AG09309 (cell line): ENCODE measurements at places on chromosomes 11 and 22.
A peak's percentile ranks its signal among the peaks of the same experiment; 100 is the strongest.

- no peak for DNase-seq
These were observed 1.2 kb downstream of the KMT2A start for GRCh38 chr11:118437208-118438125.

GRCh38 chr11:5486421-5486820 lies 2.1 kb upstream of the OR52D1 start:
- no peak for DNase-seq

DNA sequence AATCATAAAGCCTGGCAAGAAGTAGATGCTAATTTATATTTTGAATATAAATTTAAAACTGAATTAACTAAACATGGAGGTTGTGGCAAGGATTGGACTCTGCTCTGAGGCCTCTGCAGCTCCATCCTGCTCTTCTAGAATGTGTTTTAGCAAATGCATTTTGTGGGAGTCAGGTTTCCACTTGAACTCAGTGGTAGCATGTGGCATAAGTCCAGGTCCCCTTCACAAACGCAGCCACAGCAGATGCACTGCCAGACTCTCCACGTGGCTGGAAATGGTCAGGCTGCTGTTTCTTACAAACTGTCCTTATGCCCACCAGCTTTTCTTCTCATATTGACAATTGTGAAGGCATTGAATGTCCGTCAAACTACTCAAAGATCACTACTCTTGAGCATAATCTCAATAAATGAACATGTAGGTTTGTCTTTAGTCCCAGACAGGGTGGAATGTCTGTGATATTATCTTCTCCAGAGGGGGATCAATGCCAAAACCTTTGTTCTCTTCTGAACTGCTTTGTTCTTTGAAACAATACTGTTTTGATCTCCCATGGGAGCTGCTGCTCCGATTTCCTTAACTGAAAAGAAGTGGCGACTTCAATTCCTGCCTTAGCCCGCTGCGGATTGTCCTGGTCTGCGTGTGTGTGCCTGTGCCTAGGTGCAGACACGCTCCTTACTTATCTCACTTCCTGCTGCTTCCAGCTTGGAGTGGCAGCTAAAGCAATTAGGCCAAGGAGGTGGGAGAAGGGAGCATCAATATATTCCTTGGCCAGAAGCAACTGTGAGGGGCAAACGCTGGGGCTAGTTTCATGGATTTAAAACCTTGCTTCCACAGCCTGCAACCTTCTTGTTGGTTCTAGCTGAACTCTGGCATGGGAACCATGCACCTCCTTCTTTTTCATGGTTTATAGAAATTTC lies 24.2 kb downstream of the EIF4G2 start:
- DNase-seq, result no peak

DNA sequence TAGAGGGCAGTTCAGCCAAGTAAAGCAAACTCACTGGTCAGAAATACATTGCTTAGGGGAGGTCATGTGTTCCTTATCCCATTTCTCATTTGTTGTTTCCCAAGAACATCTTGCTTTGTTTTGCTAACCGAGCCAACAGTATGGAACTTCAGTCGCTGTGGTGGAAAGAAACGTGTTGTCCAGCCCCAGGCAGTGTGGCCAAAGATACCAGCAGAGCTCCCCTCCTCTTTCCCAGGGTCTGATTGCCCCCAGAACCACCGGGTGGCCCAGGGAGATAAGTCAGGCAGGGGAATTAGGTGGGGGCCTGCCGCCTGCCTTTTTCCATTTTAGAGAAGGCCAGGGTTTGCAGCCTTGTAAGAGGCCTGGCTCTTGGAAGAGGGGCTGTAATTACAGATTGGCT lies 98.7 kb upstream of the CRYBB3 start:
- no peak for DNase-seq

GRCh38 chr11:102272047-102272824 lies 45.0 kb upstream of the BIRC3 start:
- DNase-seq, result no peak

- no peak for DNase-seq
These were observed 568 bp downstream of the ALG8 start for GRCh38 chr11:78138694-78139421.

DNA sequence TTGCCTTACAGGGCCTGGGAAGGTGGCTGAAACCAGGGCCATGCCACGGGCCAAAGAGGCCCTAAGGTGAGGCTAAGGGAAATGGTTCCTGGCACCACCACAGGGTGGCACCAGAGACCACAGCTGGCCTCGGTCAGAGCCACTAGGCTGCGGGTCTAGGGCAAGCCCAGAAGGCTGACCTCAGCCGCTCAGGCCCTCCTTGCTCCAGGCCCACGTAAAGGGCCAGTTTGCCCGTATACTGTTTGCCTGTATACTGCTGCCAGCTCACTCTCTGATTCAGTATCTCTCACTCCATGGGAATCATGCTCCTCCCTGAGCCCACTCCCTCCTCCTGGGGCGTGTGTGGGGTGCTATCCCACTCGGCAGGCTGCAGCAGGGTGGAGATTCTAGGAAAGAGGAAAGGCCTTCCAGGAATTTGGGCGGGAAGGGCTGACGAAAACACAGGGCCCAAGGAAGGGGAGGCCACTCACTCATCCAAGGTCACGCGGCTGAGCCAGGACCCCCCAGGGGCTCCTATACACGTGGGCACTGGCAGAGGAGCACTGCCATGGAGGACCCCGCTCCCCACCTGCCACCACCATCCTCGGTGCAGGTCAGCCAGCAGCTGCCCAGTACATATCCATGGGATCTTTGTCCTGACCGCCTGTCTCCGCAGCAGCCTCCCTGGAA lies 62.4 kb downstream of the NECTIN1 start:
- no peak for DNase-seq

DNA sequence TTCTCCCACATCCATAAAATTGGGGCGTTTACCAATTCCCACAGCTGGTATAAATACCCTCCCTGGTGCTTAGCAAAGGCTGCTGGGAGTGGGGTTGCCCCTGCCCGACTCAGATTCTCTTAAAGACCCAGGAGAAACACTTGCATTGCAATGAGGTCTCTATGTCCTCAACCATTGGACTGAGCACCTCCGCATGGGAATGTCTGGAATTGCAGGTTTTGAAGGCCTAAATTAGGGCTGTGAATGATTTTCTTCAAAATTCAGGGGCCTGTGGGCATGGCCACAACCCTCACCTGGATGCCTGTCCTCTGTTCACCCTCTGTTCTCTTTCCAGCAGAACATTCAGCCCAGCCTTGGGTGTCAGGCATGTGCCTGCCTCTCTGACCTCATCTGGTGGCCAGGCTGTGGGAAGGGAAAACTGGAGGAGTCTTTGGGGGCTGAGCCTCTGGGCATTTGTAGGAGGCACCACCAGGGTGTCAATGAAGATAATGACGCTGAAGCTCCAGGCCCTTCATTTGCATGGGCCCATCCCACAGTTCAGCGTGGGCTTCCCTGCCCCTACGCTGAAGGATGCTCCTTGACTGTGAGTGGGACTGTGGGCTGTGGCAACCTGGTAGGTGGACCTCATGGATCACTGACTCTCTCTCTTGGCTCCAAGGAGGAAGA lies 52.7 kb upstream of the MYEOV start:
- DNase-seq, result no peak

DNA sequence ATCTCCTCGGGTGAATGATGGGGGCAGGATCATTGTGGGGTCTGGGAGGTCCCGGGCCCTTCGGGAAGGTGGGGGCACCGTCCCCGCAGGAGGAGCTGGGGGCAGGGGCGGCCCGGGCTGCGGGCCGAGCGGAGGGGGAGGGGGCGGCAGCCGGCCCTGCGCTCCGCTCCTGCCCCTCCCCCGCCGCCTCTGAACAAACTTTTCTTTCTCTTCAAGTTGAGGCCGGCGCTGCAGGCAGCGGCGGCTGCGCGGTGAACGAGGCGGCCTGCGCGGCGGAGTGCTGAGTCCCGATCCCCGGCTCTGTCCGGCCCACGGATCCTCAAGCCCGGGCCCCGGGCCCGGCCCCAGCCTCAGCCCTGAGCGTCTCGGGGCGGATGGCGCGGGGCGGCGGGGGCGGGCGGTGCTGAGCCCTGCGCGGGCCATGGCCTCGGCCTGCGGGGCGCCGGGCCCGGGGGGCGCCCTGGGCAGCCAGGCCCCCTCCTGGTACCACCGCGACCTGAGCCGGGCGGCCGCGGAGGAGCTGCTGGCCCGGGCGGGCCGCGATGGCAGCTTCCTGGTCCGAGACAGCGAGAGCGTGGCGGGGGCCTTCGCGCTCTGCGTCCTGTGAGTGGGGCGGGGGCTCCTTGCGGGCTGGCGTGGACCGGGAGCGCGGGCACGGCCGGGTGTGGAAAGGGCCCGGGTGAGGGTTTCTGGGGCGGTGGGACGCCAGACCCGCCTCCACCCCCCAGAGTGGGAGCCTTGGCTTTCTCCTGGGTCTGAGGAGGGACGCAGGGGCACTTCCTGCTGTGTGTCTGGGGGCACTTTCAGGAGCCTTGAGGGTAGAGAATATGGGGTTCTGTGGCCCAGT lies at the start of gene INPPL1:
INPPL1 (plus strand) TSS at position 204 of the 847 bp plus-strand sequence; CDS start at position 422, 218 bp downstream.
- no peak for DNase-seq

GRCh38 chr11:93613231-93613831 lies 48.2 kb upstream of the CEP295 start:
- DNase-seq, result no peak

DNA sequence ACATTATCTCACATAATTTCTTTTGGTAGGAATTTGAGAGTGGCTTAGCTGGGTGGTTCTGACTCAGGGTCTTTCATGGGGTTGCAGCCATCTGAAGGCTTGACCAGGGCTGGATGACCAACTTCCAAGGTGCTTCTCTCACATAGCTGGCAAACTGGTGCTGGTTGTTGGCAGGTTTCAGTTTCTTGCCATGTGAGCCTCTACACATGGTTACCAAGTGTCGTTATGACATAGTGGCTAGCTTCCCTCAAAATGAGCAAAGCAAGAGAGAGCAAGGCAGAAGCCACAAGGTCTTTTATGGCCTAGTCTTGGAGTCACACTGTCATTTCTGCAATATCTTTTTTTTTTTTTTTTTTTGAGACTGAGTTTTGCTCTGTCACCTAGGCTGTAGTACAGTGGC lies 4.2 kb upstream of the TFIP11 start:
- no peak for DNase-seq

DNA sequence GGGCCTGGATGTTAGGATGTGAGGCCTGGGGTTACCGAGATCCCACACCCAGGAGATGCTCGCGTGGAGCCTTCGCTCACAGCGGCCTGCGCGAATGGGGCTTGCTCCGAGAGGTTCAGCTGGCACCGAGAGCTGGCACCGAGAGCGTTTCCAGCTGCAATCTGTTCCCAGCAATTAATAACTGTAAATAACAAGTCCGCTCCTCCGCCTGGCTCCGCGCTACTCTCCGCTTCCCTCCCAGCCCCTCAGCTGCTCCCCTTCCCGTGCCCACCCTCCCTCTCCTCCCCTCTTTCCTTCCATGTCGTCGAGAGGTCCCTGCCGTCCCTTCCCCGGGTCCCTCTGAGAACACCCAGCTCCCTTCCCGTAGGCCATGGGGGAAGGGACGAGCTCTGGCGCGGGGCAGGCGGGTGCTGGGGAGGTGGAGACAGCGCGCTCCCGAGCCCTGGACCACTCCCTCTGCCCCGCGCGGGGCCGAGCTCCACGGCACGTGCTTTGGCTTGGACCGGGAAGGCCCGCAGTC lies 110.8 kb downstream of the WNT7B start:
- DNase-seq, result no peak

DNA sequence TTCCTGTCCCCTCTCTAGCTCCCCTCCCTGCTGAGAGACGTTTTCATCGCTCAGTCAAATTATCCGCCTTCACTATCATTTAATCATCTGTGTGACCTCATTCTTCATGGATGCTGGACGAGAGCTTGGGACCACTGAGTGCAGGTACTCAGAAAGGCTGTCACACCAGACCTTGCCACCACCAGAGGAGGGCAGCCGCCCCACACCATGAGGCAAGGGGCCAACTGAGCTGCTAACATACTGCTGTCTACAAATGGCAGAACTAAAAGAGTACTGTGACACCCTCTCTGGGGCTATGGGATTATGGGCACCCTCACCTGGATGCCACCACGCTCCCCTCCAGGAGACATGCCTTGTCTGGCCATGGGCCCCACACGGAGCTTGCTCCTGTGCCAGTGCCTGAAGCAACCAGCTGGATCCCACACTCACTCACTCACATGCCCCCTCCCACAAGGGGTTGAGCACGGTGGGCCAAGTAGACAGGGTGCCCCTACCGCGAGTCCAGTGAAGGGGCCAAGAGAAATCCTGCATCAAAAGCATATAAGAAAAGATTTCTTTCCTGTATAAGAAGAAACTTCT lies 670.0 kb upstream of the CCDC90B start:
- no peak for DNase-seq

DNA sequence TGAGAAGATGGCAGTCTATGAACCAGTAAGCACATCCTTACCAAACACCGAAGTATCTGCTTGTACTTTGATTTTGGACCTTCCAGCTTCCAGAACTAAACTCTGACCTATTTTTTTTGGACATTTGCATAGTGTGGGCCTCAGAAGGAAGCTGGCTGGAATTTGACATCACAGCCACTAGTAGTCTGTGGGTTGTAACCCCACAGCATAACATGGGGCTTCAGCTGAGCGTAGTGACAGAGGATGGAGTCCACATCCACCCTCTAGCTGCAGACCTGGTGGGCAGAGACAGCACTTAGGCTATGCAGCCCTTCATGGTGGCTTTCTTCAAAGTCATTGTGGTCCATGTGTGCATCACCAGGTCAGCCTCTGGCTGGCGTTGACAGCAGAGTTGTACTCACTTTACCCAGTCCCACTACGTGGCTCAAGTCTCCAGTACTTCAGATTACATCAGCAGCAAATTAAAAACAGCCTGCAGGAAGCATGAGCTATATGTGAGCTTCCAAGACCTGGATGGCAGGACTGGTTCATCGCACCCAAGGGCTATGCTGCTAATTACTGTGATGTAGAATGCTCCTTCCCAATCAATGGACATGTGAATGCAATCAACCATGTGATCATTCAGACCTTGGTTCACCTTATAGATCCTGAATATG lies 58.6 kb upstream of the VPREB1 start:
- no peak for DNase-seq

DNA sequence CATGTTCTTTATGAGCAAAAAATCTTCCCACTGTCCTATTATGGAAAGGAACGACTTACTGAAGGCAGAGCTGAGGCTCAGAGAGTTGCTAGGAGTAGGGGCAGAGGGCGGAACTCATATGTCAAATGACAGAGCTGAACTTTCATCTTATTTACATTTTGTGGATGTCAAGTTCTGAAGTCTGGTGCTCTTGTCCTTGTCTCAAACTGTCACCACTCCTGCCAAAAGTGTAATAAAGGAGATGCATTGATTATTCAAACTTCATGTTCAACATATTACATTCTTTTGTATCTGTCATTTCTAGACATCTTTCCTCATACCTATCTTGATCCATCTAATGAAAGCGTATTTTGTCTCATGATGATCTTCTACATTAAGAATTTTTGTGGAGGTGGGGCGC lies 57.1 kb upstream of the C11orf87 start:
- DNase-seq, result no peak

- no peak for DNase-seq
These were observed 60.1 kb downstream of the SCN3B start for GRCh38 chr11:123594188-123594901.

GRCh38 chr11:65425105-65425970 lies 2.7 kb downstream of the NEAT1 start:
- peak; percentile 38 for DNase-seq
